ENCODE measurements at places on chromosomes 12 and 14.

- no peak for DNase-seq
Measured at GRCh38 chr14:78764240-78764639, 594.1 kb downstream of the NRXN3 start.

- DNase-seq: no peak
Measured at GRCh38 chr14:96135285-96135684, 69.4 kb upstream of the BDKRB2 start.

GRCh38 chr14:92646952-92647796 lies 101.3 kb downstream of the LGMN start:
- DNase-seq: no peak

DNA sequence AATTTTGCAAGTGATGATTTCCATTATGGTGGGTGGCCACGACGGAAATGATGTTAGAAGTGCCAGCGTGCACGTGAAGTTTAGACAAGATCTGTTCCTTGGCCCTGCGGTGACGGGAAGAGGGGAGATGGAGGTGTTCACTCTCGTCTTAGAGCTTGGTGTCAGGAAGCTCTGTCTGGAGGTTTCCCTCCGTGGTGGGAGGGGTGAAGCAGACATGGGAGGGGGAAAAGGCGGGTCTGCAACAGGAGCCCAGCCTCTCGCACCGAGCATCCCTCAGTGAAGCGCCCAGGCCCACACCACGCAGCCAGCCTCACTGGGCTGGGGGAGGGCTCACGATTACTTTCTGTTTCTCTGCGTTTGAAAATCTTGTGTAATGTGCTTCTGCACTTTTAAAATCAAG lies 26.3 kb downstream of the EML1 start:
- DNase-seq: no peak

- DNase-seq: no peak
Measured at GRCh38 chr12:45879363-45879895, 110.9 kb downstream of the SCAF11 start.

GRCh38 chr14:52961060-52961639 lies 10.3 kb upstream of the FERMT2 start:
- no peak for DNase-seq

DNA sequence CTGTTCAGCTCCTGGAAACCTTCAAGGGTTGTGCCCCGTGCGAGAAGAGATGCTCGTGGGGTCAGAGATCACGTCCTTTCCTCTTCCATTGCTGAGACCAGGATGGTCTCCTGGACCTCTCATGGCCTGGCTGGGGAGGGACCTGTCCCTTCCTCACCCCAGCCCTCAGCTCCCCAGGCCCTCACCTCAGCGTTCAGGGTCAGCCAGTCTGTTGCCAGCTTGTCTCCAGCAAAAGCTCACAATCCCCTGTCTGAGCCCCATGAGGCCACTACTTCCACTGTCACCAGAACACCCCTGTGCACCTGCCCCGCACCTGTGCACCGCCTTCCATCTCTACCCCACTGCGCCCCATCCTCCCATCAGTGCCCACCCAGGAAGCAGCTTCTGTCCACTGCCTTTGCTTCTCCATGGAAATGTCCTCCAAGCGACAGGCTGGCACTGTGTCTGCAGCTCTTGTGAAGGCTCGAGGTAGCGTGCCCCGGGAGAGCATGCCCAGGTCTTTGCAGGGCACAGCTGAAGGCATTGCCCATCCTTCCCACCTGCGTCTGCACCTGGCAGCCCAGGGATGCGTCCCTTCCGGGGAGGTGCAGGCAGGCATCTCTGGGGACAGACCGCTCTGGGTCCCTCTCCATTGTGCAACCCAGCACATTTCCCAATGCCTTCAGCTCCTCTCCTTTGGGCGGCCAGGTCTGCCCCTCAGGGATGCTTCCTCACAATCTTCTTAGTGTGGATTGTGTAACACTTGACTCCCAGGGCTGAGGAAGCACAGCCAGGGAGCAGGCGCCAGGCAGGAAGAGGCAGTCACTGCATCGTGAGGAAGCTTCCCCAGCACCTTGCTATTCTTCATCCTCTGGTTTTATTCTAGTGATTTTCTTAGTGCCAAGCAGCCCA lies 179.6 kb downstream of the ADGRD1 start:
- DNase-seq: no peak

GRCh38 chr12:53123578-53124351 lies 20.5 kb downstream of the SOAT2 start:
- no peak for DNase-seq

DNA sequence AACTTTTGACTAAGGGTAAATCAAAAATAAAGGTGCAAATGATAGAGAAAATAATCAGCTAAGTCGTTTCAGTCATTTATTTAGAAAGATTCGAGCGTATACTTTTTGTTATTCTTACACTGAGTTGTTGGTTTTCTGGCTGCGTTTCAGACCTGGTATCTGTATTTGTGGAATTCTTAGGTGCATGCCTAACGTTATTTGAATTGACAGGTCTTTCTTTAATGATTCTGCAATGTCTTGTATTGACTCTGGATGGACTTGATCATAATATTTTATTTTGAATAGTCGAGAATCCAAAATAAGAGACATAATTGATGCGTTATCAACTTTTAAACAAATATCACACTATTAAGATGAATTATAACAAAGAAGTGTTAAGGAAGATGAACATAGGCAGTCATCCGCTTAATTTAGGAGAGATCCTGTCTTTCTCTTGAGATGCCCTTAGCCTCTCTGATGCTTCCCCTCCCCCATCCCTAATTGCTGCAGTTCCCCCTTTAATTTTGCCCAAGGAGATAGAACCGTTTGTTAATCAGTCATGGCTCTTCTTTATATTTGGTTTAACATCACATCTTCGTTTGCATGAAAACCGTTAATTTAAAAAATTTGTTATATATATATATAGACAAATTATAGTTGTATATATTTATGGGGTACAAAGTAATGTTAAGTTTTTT lies 1.8 kb downstream of the ALX1 start:
- no peak for DNase-seq

DNA sequence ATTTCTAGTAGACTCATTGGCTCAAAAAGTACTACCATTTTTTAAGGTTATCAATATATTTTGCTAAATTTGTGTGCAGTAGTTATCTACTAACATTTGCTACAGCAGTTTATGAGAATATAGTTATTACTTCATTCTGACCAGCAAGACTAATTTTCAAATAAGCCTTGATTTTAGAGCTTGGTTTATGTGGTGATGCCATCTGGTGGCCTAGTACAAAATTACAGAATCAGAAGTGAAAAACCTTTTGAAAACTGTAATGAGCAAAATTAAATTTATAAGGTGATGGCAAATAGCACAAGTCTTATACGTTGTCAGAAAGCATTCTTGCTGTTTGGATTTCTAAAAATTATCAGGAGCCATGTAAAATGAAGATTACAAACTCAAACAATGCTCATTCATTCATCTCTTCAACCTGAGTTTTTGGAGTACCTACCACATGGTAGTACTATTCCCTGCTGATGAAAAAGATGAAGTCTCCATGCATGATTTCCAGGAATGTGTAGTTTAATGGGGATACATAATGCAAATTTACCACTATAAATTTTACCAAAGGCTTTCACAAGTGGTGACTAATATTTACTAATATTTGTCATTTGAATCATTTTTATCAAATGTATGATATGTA lies 51.0 kb downstream of the MAGOHB start:
- no peak for DNase-seq

- DNase-seq: no peak
Measured at GRCh38 chr12:106651552-106651951, 68.7 kb downstream of the RFX4 start.

DNA sequence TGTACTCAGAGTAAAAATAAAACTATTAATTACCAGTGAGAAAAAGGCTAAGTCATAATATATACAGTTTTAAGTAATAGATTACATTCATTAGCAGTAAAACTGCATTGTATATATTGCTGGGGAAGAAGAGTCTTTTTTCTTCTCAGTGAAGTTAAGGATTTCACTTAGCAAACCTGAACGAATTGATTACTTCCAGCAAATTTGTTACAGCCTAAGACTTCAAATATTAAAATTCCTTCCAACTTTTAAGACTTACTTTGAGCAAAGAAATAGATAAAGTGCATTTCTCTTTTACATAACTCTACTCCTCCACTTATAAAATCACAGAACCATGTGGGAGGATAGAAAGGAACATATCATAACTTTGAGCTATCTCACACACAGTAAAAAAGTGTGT lies 43.3 kb downstream of the PIK3C2G start:
- no peak for DNase-seq

DNA sequence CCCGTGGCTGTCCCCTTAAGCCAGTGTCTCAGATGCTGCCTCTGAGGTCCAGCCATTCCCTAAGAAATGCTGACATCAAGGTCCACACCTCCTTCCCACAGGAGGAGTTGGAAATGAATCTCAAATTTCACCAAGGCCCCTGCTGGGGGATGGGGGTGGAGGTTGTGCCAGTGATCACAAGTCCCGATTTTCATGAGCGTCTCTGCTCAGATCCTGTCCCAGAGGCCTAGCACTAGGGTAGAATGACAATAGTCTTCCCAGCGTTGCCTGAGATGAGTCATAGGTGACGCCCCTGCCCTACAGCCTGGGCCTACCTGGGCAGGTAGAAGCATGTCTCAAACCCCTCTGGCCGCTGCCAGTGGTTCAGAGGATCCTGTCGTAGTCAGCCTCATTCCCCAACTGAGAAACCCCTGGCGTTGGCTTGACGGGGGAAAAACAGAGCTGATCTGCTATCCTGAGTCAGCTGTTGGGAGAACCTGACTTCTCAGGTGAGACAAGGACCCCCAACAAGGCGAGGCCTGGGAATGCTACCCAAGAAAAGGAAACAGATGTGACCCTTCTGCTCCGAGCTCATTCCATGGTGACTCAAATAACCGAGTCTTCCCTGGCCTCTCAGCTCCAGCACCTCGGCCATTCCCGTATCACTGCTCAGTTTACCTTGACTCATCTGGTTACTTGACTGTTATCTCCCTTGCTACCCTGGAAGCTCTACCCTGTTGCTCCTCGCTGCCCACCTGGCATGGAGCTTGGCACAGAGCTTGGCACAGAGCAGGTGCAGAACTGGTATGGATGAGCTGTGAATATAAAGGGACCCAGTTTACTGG lies 21.8 kb upstream of the SPPL3 start:
- DNase-seq: no peak

DNA sequence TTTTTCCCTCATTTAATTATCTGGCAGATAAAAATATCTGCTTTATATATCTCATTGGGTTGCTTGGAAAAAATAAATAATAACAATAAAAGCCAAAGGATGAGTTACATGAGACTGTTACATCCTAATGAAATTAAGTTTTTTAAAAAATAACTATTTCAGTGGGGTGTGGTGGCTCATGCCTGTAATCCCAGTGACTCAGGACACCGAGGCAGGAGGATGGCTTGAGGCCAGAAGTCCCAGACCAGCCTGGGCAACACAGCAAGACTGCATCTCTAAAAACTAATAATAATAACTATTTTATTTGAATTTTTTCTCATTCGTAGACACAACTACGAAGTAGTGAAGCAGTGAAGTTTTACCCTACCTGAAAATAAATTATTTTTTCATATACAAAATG lies 103.3 kb downstream of the BCAT1 start:
- no peak for DNase-seq

- DNase-seq: no peak
Measured at GRCh38 chr14:53591816-53592215, 364.8 kb downstream of the BMP4 start.

DNA sequence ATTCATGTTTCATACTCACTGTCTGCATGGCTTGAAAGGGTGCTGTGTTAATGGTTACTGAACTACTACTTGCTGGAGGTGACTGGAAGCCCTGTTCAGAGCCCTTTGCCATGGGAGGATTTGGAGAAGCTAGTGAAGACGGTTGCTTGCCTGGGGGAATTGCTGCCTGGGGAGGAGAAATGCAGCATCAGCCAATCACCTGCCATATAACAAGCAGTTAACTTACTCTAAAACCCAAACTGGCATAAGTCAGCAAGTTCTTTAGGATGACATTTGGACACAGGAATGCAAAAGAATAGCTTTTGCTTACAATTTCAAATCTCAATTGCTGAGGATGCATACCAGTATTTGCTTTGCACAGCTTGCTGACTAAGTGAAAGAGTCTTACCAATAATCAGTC lies 23.4 kb upstream of the IPO8 start:
- no peak for DNase-seq

DNA sequence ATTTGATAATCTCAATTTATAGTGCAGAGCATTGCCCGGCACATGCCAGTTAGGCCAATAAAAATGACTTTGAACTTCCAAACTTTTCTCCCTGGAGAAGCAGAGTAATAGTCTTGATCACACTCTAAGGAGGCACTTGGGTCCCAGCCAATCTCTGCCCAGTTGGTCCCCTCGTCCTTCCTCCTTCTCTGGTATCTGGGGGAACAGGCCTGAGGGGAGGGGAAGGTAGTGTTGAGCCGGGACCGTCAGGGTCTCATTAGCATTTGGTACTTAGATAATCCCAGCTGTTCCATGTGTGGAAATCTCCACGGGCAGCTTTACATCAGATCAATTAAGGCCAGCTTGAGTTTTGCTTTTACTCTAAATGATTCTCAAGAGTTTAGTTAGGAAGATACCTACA lies 70.1 kb downstream of the ZNF641 start:
- DNase-seq: no peak

DNA sequence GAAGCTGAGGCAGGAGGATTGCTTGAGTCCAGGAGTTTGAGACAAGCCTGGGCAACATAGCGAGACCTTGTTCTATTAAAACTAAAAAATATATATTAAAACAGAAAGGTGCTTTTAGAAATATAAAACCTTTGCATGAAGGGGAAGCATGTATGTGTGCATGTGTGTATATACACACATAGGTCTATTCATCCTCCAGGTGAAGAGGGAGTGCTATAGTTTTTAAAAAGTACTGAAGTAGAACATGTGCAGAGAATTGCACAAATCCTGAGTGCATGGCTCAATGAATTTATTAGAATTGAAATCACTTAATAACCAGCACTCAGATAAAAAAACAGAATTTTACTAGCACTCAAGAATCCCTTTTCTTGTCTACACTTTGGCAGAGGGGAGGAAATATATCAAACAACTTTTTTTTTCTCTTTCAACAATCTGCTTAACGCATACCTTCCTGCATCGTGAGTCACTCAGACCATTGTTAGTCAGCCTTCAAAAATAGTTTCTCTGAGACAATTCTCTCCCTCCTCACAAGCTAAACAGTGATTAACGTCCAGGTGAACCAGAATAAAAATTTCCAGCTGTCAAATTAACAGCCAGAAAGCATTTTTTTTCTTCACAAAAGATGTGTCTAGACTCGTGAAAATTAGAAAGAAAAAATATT lies 17.7 kb upstream of the NEDD1 start:
- no peak for DNase-seq

DNA sequence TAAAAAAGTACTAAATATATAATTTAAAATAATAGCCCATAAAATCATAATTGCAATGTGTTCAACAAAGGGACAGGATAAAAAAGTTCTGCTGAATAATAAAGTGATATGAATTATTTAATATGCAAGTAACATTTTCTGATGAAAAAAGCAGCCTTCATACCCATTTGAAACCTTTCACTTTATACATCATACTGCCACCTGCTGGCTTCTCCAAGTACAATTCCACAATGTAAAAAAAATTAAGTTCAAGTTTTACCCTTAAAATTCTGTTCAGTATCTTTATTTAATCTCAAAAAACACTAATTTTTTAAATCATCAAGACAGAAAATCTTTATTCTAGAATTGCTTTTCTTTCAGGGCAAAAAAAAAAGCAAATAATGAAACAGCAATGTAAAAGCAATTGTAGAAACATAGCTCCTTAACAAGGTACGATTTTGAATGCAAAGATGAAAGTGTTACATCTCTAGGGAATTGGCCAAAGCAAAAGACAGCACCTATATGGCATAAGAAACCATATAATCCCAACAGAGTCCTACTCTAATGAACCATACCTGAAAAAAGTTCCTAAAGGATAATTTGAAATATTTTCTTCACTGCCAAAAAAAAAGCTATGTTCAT lies 15.0 kb downstream of the MDM1 start:
- no peak for DNase-seq

- DNase-seq: no peak
Measured at GRCh38 chr14:77580477-77580876, 36.0 kb downstream of the SPTLC2 start.

All from CMK (cell line).